ENCODE measurements at places on chromosomes 7 and 10.

- no peak for DNase-seq
Measured at GRCh38 chr10:60737242-60737641, 41.0 kb upstream of the CDK1 start.

DNA sequence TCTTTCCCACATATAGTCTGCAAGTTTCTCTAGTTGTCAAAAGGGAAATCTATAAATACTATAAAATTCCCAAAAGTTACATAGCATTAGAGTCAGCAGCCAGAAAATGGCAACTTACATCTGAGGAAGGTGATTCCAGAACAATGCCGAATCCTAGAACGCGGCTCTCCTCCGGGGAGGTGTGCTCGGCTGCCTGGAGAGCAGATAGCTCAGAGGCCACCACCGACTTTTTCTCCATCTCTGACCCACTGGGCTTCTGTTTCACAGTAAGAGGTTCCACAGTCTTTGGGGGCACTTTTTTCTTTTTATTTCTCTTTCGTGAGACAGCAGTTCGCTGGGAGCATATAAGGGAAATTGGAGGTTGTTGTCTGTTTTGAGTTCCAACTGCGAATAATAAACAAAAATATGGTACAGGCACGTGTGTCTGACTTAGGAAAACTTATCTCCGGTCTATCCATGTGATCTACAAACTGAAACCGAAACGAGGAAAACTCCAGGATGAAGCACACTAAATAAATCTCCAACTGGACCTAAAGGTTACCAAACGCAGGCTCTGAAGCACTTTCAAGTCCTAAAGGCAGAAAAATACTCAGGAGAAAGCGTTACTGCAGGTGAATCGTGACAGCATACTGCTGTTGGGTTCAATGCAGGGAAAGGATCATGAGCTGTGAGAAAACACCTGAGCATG is 36.2 kb downstream of the BEND7 start:
- DNase-seq: no peak

DNA sequence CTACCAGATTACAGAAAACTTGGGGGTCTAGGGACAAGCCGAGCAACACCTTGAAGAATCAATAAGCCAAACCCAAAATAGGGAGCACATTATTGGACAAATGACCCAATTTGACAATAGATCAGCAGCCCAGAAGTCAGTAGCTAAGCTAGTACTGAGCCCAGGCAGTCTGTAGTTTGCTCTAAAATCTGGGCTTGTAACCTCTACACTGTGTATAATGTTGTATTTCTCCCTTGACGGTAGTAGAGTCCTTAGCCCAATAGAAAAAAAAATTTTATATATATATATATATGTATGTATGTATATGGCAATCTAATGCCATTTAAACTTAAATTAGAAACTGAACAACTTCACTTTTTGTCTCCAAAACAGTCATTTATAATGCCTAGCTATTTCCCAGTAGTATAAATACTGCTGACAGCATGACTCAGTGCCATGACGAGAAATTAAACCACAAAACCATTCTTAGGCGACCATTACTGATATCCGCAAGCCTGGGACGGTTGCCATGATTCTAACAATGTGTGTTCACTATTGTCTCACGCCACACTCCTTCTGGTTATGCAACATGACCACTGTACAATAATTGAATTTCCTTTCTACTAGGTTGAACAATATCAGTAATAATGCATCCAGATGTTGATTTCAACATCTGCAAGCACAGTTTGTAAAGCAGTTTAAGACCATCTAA is 110.5 kb downstream of the IPMK start:
- DNase-seq: no peak

- DNase-seq: no peak
Measured at GRCh38 chr7:37701769-37702168, 18.2 kb downstream of the GPR141 start.

GRCh38 chr10:19077276-19077675 is 28.7 kb downstream of the MALRD1 start:
- no peak for DNase-seq
